ENCODE measurements at places on chromosomes 4 and X. TPM values are rescaled to one million over a fixed set of nuclear protein-coding genes. Genes with fewer than 3 reads are reported as not detected.

SFRP2 gene
- total RNA-seq: not detected

C1QTNF7 gene
- not detected for total RNA-seq

AMBN gene
- total RNA-seq: not detected

ASB5 gene
- 1,422 TPM for total RNA-seq

RAB33A gene
- total RNA-seq: not detected

ARAP2 gene
- total RNA-seq: not detected

SATL1 gene
- not detected for total RNA-seq

HERC3 gene
- 12.5 TPM for total RNA-seq

RBM46 gene
- total RNA-seq: not detected

P2RY10 gene
- not detected for total RNA-seq

BGN gene
- total RNA-seq: 0.94 TPM

CD40LG gene
- not detected for total RNA-seq

IL15 gene
- 6.0 TPM for total RNA-seq

IGBP1 gene
- 52.3 TPM for total RNA-seq

ZNF275 gene
- total RNA-seq: 8.4 TPM

Data from myocyte (in vitro differentiated cells).